ENCODE measurements at places on chromosomes 16 and 17.

DNA sequence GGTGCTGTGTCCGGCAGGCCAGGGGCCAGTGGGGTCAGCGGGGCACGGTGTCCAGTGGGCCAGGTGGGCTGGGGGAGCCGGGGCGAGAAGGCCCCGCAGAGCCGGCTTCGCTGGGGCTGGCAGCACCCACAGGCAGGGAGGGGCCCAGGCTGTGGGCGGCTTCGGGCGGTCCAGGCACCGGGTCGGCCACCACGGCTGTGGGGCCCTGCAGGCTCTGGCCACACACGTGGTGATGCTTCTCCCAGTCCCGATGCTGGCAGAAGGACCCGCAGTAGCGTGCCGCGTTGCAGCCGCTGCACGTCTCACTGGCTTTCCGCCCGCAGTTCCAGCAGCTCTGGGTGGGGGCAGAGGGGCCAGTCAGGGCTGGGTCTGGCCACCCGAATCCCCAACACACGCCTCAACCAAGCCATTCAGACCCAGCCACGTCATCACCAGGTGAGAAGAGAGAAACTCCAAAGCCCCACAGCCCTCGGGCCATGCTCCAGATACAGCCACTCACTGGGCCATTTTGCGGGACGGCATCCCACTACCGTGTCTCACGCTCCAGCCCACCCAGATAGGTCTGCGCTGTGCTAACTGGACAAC lies 10.6 kb upstream of the PABPN1L start:
- DNase-seq = no peak

DNA sequence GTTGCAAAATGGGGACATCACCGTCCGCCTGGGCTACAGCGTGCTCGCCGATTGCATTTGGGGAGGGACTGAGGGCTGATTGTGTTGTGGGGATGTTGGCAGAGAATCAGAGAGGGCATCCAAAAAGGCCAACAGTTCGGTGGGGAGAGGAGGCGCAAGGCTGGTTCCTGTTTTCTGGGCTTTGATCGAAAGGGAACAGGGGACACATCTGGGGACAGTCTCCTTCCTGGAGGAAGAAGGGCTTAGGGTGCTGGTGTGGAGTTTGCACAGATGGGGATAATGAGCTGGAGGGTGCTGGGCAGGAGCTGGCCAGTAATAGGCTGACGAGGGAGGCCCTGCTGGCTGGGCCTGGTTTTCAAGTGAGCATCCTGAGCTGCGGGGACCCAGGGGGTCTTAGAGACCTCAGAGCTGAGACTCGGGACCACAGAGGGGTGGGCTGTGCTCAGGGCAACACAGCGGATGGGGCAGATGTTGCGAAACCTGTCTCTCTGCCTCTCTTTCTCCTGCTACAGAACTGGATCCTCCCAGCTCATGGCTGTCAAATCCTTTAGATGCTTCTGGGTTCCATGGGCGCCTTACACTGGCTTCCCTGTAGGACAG lies 288.7 kb downstream of the SEC14L1 start:
- no peak for DNase-seq

- no peak for DNase-seq
Measured at GRCh38 chr17:44465276-44465675, 37.9 kb downstream of the GPATCH8 start.

DNA sequence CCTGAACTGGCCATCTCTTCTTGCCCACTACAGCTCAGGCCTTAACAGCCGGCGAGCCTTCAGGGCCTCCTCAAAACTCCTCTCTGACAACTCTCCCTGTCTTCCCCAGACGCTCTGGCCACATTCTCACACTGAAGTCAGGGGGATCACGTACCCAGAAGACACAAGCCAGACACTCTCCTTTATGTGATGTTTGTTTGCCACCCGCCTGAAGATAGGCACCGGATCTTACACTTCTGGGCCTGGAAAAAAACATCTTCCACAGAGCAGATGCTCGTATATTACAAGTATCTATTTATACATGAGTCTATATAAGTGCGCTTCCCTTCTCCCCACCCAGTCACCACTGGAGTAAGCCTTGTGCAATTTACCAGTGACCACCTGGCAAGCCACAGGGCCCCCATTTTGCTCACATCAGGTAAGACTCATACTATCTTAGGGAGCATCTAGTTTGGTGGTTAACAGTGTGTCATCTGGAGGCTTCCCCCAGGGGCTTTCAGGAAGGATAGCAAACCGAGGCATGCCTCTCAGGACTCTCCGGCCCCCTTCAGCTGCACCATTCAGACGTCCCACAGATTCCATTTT lies 349.4 kb downstream of the SOX9 start:
- DNase-seq = no peak

GRCh38 chr16:24931091-24931490 lies 84.1 kb downstream of the ARHGAP17 start:
- DNase-seq = no peak

DNA sequence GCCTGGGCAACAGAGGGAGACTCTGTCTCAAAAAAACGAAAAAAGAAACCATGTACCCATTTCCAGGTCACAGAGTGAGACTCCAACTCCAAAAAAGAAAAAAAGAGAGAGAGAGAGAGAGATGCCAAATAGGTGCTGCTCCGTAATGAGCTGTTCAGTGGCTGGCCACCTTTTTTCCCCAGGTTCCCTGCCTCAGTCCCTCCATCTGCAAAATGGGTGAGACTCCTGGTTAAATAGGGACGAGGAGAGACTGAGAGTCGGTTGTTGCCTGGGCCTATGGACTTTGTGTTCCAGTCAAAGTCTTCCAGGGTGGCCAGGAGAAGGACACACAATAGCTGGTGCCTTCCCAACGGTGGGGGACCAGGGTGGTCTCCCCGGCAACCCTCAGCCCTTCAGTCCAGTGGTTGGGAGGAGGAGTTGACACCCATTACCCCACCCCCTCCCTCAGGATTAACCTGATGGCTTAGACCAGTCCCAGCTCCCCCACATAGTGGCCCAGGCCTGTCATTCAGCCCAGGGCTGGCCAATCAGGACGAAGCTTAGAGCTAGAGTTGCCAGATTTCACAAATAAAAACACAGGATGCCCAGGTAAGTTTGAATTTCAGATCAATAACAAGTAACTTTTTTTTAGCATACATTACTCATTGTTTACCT lies 258.2 kb downstream of the PARN start:
- DNase-seq = no peak
